IMR-90 (cell line): ENCODE measurements at places on chromosomes 1 and 21. TPM values are rescaled to one million over a fixed set of nuclear protein-coding genes. Genes with fewer than 3 reads are reported as not detected.

C8B gene
- not detected in 2 replicates for total RNA-seq

ORC1 gene
- total RNA-seq: 9.7 and 10.6 TPM in 2 replicates

OR14I1 gene
- total RNA-seq: not detected in 2 replicates

NFASC gene
- 0.18 and 0.28 TPM in 2 replicates for total RNA-seq

ZNF593OS gene
- not detected in 2 replicates for total RNA-seq
